ENCODE measurements at places on chromosomes 3 and 15.

DNA sequence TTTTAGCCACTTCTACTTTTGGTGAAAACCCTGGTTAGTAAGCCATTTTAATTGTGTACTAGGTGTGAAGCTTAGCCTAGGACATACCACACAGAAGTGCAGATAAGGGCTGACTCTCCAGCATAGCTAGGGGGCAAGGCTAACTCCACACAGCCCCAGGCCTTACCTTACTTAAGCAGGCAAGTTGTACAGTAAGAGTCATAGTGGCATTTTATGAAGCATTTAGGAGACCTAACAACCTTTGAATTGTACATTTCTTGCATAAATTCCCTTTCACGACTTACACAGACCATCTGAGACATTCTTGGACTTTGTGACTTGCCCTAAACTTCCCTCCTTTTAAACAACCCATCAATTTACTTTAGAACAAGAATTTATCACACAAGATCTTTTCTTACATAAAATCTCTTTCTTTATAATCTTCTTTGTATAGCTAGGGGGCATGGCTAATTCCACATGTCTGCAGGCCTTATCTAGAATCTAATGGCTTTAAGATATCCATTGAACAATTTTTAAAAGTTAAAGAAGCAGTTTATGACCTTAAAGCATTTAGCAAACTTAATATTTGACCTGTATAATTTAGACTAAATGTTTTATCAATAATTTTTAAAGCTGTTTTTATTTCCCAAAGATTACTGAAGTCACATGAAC is 18.7 kb upstream of the SKIL start:
- DNase-seq: no peak

DNA sequence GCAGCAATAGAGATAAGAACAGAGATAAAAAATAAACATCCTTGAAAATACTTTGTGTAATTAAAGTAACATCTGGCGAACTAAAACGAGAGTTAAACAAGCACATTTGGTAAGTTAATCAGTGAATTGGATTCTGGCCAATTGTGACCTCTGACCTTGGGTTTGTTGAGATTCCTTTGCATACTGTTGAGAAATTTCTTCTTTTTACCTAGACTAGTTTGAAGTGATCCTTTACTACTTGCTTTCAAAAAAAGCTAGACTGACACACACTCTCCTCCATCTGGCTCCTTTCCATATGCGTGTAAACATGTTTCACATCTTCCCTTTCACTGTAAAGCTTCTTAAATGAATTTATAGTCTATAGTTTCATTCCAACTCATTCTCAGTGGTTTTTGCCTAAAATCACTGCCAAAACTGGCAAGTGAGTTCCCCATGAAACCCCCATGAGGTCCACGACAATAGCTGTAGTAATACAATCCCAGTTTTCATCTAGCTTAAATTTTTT is 17.3 kb upstream of the GBE1 start:
- DNase-seq: no peak

GRCh38 chr3:56989169-56989976 is 71.1 kb upstream of the SPATA12 start:
- DNase-seq: peak; percentile 7

DNA sequence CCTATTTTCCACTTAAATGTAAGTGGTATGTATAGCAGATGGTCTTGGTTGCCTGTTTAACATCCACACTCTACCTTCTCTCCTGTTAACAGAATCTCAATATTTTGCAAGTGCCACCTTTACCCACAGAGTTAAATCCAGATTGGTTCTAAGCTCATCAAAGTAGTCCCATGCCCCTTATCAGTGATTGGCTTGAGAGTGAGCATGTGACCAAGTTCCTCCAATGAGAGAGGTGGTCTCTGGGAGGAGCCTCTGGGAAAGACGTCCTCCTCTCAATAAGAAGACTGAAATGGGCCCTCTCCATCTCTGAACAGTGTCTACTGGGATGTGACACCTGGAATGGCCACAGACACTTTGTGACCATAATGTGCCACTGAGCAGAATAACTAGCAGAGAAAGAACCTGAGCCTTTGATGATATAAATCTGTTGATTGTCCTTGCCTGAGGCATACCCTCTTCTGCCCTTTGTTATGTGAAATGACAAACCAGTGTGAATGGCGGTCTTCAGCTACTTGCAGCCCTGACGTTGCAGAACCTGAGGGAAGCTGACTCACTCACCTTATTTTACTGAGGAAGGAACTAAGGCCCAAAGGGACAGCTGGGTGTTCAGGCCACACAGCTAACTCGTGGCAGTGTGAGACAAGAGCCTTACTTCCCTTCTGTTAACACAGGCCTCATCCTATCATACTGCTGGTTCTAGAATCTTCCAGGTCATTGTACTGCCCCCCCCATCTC is 42.4 kb upstream of the LARS2 start:
- DNase-seq: no peak

GRCh38 chr3:50146316-50146901 is 8.7 kb upstream of the SEMA3F start:
- no peak for DNase-seq

DNA sequence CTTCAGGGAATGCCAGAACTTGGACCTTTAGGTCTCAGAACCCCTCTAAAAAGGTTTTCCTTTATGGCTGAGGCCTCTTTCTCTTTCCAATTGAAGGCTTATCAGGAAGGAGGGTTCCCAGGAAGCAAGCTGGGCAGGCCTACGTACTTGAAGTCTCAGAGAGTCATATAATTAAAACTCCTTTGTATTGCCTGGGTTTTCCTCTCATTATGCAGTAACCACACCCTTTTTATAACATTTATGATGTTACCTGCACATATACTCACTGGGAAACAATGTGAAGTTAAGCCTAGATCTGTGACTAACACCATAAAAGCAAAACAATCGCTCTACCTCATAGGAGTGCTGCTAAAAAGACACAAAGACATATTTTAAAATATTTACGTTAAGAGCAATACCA is 27.3 kb downstream of the SERP1 start:
- no peak for DNase-seq

- no peak for DNase-seq
Measured at GRCh38 chr15:63166219-63166618, 8.9 kb upstream of the RPS27L start.

- DNase-seq: no peak
Measured at GRCh38 chr15:47972738-47973137, 148.1 kb upstream of the SLC24A5 start.

- DNase-seq: no peak
Measured at GRCh38 chr15:89827829-89828228, 13.2 kb upstream of the ANPEP start.

DNA sequence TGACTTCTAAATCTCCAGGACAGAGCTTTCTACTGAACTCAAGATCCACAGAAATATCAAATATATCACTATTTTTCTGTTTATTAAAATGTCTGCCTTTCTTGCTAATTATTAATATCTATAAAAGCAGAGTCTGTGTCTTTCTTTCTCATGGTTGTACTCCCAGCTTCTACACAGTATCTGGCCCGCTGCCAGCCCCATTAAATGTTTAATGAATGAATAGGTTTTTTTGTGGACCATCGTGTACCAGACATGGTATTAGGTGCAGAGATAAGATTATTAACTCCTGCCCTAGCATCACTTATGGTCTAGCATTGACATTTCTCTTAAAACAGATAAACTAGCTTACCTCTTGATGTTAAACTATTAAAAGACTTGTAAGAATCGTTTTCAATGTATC is 111.4 kb upstream of the RBMS3 start:
- DNase-seq: no peak

DNA sequence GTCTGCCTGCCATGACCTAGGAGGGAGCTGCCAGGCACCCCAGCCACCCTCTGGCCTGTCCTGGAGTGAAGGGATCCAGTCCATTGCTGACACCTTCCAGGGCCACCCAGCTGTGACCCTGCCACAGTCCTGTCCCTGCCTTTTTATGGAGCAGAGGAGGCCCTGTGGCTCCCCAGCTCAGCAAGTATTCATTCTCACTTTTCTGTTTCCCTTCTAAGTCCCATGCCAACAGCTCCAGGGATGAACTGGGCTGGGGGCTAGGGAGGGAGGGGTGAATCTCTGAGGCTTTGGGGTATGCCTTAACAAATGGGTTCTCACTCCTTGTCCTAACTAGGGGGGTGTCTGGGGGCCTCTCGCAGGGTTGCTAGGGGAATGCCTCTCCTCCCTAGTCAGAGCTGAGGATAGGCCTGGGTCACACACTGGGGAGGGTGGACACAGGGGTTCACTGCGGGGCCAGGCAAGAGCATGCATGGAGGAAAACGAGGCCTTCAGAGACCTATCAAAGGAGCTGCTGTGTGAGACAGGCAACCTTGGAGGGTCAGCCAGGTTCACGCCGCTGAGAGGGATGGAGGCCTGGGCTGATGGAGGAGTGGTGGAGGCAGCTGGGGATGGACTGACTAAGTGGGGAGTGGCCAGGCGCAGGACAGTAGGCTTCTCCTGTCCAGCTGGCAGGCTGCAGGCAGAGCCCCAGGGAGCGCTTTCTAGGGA is 31.8 kb downstream of the EPHB3 start:
- no peak for DNase-seq

GRCh38 chr15:88385078-88385700 is 82.0 kb downstream of the MRPL46 start:
- DNase-seq: no peak

GRCh38 chr3:62621925-62622324 is 248.6 kb upstream of the FEZF2 start:
- no peak for DNase-seq

DNA sequence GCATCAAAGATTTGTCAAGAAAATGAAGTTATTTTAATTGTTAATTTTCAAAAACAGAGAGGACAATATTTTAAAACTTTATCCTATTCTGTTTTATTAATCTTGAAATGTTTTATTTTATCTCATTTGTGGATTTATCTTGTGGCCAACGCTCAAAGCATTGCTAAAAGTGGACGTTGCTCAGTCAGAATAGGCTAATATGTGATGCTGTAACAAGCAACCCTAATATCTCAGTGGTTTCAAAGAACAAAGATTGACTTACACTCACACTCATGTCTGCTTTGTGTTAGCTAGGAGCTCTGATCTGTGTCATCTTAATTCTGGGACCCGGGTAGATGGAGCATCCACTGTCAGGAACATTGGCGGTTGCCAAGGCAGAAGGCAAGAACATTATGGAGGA is 86.0 kb upstream of the PLCL2 start:
- DNase-seq: no peak

- peak; percentile 26 for DNase-seq
Measured at GRCh38 chr15:40290918-40291574, 8.2 kb upstream of the ANKRD63 start.

GRCh38 chr3:197293605-197294237 is 4.7 kb downstream of the DLG1 start:
- no peak for DNase-seq

GRCh38 chr3:195059471-195060216 is 211.3 kb downstream of the XXYLT1 start:
- DNase-seq: no peak

DNA sequence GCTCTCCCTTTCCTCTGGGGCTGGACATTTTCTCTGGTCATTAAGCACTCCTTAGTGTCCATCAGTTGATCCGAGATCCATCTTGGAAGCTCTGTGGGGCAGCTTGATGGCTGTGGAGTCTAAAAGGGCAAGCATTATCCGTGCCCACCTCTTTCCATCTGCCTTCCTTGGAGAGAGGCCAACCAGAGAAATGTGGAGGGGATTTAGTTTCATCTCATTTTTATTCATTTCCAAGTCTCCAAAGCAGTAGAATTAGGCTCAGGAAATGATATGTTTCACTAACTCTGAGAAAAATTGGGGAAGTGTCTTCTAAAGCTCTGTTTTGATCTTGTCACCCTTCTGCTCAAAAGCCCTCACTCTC is 95.9 kb upstream of the KLHL25 start:
- no peak for DNase-seq

DNA sequence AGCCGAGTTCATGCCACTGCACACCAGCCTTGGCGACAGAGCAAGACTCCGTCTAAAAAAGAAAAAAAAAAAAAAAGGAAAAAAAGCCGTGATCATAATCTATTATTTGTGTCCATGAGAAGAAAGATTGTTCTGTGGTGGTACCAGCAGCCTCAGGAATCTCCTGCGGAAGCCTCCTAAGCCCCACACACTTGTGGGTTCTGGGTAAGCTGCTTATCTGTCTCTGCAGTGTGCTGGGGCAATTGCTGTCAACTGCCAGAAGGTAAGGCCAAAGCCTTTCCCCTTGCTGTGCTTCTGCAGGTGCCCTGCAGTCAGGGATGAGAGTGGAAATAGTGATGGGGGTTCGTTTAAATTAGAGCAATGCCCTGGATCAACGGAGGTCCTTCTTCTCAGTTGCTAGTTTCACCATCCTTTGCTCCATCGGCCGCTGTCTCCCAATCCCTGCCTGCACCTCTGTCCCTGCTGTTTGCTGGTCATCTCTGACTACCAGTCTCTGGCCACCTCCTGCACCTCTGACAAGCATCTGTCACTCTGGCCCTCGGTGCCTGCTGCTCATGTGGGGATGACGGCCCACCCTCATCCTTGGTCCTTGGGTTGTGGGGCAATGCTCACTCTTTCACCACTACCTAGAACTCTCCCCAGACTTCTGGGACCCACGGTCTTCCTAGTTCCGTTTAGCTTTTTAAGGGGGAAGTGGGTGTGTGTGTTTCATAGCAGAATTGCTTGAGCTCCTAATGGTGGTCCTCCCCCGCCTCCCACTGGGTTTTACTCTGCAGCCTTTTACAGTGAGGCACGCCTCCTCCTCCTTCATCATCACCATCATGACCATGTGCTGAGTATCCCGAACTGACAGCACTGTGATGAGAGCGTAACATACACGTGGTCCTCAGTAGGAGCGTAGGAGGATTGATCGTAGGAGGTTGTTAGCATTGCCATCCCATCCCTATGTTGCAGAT is 25.5 kb downstream of the CHRD start:
- no peak for DNase-seq

DNA sequence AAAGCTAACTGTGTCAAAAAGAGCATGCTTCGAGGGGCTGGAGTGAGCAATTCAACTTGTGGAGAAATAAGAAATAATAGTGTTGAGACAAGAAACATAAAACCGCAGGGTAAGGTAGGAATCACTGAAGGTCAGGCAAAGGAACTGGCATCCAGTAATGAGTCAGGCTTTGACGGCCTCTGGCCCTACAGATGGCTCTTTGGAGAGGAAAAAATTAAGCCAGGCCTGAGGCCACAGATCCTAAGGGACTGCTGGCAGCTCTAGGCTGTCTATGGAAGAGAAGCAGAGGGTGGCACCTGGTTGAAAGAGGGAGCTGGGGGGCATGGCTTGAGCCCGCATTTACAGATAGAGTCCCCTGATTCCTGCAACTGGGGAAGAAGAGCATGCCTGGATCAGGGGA is 28.6 kb upstream of the ZSCAN2 start:
- DNase-seq: no peak

DNA sequence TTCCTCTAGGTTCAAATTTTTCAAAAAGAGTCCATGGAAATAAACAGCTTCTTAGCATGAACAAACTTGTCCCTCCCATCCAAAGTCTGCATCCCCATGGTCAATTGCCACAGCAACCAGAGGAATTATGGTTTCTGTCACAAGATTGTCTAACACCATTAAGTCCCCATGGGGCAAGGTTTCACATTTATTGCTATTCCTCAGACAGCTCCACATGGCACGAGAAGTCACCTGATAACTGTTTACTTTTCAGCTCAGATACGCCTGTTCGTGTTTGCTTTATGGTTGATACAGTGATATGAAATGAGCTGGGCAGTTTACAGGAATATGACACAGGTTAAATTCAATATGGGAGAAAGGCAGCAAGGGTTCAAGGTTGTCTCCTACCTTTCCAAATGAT is 37.9 kb upstream of the MUC13 start:
- DNase-seq: no peak
